Posterior vena cava (tissue), 2 donors: ENCODE measurements at places on chromosomes 7 and 10. TPM values are rescaled to one million over a fixed set of nuclear protein-coding genes. Genes with fewer than 3 reads are reported as not detected.

Gene KAZALD1
- 9.3 TPM for total RNA-seq

- no peak for DNase-seq
Observed at GRCh38 chr7:79281426-79281825, 172.0 kb downstream of the MAGI2 start.

DNA sequence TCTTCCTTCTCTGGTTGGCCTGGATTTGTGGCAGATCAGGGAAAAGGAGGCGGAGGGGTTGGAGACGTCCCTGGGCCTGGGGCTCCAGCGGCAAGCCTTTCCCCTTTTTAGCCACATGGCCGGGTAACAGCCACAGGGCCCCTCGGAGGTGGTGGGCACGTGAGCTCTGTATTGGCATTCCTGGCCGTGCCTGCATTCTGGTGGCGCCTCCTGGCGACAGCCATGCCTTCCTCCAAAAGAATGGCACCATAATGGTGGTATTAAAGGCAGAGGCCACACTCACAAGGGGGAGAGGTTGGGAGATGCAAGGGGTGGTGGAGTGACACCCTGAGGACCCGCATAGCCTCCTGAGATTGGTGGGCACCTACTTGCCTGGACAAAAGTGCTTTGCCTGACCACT, 3.0 kb upstream of the AQP1 start:
- no peak for DNase-seq

DNA sequence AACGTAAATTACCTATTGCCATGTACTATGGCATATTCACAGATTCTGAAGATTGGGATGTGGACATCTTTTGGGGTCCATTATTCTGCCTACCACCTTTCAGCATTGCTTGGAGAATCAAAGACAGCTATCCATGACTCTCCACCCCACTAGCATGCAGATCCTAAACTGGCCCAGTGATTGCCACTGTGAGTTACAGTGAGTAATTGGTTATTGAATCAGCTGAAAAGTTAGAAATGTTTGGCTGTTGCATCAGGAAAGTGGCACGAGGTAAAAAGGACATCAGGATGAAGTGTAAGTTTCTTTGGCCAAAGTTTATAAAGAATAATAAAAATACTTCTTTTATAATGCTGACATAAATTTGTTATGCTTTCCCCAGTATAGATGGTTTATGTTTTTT, 148.2 kb upstream of the ETV1 start:
- no peak for DNase-seq

GRCh38 chr7:48049850-48050249, 14.5 kb downstream of the C7orf57 start:
- DNase-seq = no peak

GRCh38 chr10:72081210-72081609, 7.1 kb downstream of the SPOCK2 start:
- DNase-seq = no peak
